Activated CD4-positive, alpha-beta T cell treated with anti-CD3 and anti-CD28 coated beads for 1 hour (primary cell): ENCODE measurements at places on chromosomes 1 and 21.

DNA sequence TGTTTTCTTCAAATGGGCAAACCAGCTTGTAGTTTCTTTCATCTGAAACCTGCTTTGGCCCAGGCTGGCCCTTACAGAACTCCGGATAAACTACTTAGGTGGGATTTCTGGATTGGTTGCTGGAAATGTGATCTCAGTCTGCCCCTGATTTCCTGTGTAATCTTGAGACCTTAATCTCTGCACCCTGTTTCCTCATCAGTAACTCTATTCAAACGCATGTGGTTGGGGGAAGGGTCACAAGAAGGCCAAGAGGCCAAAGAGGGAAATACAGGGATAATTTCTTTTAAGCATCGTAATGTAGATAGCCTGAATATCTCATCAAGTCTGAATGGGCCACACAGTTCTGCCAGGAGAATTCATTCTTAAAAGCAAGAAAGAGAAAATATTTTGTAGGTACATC lies 483.6 kb downstream of the LTN1 start:
- no peak for DNase-seq

GRCh38 chr21:16533692-16534407 lies 804.1 kb downstream of the USP25 start:
- no peak for DNase-seq

DNA sequence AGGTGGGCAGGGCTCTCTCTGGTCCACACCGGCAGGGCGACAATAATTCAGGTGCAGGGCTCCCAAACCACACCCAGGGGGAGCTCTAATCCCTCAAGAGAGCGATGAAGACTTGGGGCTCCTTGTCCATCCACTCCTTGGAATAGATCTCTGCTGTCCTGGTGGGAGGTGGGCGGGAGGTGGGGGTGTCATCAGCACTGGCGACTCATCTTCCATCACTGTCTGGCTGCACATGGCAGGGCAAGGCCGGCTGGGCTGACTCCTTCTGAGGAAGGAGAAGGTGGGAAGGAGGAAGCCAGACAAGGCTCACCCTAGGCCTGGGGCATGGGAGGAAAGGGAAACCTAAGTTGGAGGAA lies 29.3 kb downstream of the TNNT2 start:
- no peak for DNase-seq

DNA sequence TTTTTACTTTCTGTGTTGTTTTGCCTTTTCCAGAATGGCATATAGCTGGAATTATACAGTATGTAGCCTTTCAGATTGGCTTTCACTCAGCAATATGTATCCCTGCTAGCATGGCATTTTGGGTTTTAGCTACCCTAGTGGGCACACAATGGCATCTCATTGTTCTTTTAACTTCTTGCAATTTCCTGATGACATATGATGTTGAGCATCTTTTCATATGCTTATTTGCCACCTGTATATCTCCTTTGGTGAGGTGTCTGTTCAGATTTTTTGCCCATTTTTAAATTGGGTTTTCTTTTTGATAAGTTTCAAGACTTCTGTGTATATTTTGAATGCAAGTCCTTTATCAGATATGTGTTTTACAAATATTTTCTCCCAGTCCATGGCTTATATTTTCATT lies 14.0 kb downstream of the TSEN15 start:
- DNase-seq, result no peak

- no peak for DNase-seq
These were observed 132.9 kb upstream of the NRIP1 start for GRCh38 chr21:15197696-15198095.

- no peak for DNase-seq
These were observed 24.0 kb downstream of the IL6R start for GRCh38 chr1:154429118-154429517.

DNA sequence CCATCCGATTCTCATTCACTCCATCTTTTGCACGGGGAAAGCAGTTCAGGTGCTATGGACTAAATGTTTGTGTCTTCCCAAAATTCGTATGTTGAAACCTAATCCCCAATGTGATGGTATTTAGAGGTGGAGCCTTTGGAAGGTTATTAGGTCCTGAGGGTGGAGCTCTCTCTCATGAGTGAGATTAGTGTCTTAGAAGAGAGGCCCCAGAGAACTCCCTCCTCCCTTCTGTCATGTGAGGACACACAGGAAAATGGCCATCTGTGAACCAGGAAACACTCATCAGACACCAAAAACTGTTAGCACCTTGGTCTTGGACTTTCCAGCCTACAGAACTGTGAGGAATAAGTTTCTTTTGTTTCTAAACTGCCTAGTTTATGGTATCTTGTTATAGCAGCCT lies 15.8 kb upstream of the CCDC190 start:
- no peak for DNase-seq

DNA sequence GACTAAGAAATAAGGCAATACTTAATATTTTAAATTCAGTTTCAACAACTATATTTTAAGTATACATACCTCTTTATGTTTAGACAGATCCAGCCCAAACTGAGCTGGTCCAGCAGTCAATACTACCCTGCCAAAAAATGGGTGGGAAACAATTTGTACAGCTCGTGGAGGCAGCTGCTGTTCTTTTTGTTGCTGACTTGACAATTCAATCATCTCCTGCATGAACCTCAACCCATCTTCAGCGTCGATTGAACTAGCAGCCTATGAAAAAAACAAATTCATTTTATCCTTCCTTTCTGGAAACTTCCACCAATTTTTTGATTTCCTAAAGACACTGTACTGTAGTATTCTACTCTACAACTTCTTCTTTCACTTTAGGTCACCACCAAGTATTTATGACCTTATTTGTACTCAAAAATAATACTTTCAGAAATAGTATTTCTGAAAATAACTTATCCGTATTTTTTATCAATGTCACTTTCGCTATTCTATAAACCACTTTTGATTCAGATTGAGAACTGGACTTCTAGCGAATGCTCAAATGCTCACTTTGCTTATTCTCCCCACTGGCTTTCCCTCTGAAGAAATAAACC lies 46.5 kb downstream of the EDEM3 start:
- no peak for DNase-seq

DNA sequence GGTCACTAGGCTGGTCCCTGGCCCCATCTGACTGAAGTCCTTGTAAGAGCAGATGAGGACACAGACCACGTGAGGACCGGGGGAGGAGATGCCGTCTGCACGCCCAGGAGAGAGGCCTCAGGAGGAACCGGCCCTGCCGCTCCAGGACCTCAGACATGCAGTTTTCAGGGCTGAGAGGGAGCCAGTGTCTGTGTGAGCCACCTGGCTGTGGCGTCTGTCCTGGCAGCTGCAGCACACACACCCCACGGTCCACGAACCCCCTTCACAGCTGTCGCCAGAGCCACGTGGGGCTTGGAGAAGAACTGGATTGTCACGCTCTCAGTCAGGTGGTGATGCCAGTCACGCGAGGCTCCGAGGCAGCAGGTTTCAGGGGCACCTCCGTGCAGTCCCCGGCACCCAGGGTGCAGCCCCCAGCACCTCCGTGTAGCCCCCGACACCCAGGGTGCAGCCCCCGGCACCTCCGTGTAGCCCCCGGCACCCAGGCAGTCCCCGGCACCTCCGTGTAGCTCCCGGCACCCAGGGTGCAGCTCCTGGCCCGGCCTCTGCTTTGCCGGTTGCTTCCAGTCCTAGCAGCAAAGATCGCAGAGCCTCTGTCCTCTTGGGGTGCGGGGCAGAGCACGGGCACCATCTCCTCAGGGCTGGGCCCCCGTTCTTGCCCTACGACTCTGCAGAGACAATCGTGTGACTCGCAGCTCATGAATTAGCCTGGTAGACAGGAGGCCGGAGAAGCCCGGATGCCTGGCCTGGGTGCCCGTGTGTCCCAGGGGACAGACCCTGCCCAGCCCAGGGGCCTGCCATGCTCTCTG lies 19.0 kb upstream of the SUMO3 start:
- no peak for DNase-seq

DNA sequence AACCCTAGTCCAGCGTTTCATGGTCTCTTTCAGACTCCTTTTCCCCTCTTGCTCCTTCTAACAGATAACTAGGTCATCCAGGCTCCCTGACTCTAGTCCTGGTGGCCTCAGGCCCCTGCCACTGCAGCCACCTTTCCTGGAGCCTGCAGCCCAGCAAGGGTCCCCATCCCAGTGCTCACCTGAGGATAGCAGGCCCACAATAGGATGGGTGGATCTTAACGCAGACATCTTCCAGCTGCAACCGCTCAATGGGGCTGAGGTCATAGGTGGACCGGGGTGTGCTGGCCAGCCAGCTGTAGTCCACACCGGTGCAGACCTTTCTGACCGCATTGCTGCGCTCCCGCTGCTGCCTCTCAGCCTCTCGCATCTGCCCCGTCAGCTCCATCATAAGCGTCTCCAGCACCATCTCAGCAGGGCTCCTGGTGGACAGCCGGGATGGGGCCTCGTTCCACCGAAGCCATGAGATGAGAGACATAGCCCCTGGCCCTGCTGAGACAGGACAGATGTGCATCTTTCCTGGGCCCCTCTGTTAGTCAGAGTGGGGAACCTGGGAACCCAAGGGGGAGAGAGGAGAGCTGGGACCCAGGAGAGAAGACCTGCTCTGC lies 10.9 kb downstream of the RD3 start:
- no peak for DNase-seq

- no peak for DNase-seq
These were observed 10.8 kb upstream of the OSBPL9 start for GRCh38 chr1:51605961-51606723.

- no peak for DNase-seq
These were observed 99.0 kb downstream of the RRAGC start for GRCh38 chr1:38760562-38760961.

GRCh38 chr1:12447849-12448312 lies 170.1 kb downstream of the DHRS3 start:
- DNase-seq, result no peak

DNA sequence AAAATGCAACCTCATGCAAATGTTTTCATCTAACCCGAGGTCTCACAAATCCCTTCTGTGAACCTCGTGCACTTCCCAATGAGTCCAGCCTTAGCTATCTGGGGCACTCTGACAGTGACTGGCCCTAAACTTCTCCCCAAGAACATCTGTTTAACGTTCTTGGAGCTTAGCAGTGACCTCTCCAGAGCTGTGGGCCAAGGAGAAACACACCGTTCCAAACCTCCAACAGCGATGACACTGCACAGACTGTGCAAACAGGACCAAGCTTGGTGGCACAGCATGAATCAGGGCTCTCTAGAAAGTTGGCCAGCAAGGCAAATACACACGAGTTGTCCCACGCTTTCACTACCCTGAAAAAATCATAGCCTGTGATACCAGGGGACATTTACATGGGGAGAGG lies 15.8 kb downstream of the BEND5 start:
- no peak for DNase-seq

GRCh38 chr1:245683676-245684075 lies 528.9 kb downstream of the KIF26B start:
- DNase-seq, result no peak

- no peak for DNase-seq
These were observed 422.6 kb downstream of the AMY1C start for GRCh38 chr1:104172243-104172681.

GRCh38 chr1:223788746-223789415 lies 56.9 kb downstream of the TP53BP2 start:
- no peak for DNase-seq

GRCh38 chr1:13968361-13968760 lies 268.4 kb downstream of the PRDM2 start:
- DNase-seq, result no peak

DNA sequence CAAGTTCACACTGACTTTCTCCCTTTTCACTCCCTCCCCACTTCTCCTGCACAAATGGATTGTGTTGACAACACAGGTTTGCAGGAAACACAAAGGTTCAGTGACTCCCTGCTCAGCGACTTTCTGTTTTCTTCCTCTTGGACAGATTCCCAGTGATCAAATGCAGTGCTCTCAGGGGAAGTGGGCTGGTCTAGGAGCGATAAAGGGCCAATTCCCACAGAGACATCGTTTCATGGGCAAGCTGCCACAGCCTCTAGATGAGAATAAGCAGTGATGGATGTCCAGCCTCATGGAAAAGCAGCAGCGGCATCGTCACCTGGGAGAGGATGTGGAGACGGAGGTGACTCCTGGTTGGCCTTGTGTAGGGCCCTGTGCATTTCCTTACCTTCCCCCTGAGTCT lies 30.6 kb downstream of the FYB2 start:
- DNase-seq, result no peak

- no peak for DNase-seq
These were observed 44.1 kb downstream of the MEGF6 start for GRCh38 chr1:3566951-3567804.

DNA sequence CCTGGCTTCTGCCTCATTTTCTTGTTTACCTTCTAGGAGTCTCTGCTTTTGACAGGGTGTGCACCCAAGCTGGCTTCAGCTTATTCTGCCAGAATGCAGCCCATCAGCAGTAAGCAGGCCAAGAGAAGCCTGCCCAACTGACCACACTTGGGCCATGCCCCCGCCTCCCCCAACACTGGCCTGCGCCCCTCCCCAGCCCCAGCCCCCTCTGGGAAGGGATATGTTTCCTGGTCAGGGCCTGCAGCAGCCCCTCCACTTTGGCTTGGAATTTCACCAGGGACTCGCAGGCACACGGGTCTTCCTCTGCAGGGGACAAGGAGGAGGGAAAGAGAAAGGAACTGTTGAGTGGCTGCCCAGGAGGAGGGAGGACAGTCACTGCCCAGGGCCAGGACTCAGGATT lies 9.4 kb downstream of the MATN1 start:
- no peak for DNase-seq

DNA sequence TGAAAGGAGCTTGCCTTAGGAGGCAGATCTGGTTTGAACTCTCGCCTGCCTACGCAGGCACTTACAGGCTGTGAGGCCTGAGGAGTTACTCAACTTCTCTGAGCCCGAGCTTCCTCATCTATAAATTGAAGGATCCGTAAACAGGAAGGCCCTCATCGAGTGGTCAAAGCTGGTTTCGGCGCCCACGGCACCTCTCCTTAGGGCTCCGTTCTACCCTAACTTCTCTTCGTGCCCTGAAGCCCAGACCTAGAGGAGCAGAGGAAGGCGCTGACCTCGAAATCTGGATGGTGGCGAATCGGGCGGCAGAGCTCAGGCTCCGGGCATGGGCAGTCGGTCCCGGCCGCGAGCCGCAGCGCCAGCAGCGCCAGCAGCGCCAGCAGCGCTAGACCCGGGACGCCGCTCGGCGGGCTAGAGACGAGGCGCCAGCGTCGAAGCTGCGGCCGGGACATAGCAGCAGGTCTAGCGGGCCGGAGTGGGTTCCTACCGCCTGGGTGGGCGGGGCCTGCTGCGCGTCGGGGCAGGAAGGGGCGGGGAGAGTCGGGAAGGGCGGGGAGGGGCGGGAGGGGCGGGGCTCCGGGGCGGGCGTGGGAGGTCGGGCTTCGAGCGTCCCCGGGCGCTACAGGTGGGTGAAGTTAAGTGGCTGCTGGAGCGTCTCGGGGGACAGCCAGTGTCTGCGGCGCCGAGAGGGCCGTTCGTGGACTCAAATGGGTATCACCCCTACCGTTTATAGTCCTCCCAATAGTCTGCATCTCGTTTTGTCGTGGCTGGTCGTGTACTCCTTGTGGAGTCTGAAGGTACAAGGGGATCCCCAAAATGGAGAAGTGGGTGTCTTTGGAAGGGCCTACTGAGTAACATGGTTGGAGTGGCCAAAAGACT lies at the start of gene CTBS:
Gene CTBS, minus strand, starts transcription at position 474 of the 876 bp plus-strand sequence. Its CDS starts 25 bp downstream, at position 449.
- peak; percentile 80 for DNase-seq
